ENCODE measurements at places on chromosomes 1 and 21.

- no peak for DNase-seq
Observed at GRCh38 chr21:24759348-24760075, 847.8 kb downstream of the MRPL39 start.

DNA sequence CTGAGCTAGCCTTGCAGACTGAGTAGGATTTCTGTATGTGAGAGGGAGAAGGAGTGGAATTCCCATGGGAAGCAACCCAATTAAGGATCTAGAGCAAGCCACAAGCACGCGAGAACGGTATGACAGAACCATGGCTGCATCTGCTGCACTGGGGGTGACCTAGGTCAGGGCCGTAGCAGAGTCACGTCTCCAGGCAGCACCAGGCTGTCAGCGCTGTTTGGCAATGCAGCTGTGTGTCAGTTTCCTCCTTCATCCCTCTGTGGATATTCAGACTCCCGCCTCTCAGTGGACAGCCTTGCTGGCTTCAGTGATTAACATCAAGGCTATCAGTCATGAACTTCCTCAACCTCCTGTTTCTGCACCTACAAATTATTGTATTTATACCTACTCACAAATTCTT lies 118.1 kb upstream of the PPP2R5A start:
- no peak for DNase-seq

DNA sequence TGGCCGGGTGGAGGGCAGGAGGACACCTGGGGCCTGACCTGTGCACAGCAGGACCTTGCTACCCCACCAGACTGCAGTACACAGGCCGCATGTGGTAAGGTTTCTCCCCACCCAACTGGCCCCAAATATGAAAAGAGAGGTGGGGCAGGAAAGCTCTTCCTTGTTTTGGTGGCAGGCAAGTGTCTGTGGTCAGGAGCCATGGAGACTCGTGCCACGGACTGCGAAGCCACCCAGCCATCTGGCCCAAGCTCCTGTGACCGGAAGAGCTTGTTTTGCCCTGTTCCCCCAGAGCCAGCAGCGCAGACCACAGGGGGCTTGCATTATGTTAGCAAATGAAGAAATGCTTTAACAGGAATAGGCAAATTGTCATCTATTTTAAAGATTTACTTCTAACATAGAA lies 54.9 kb downstream of the OLIG1 start:
- DNase-seq: peak; percentile 77

DNA sequence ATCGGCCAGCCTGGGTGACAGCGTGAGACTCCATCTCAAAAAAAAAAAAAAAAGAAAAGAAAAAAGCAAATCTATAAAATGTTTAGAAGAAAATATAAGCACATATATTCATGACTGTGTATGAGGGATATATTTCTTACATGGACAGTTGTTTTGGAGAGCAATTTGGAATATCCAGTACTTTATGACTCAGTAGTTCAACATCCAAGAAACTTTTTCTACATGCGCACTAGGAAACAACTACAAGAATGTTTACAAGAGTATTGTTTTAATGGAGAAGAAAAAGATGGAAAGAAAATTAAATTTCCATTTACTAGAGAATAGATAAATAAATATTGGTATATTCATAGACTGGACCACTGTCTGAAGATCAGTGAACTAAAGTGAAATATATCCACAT lies 77.5 kb downstream of the MAST2 start:
- DNase-seq: no peak

DNA sequence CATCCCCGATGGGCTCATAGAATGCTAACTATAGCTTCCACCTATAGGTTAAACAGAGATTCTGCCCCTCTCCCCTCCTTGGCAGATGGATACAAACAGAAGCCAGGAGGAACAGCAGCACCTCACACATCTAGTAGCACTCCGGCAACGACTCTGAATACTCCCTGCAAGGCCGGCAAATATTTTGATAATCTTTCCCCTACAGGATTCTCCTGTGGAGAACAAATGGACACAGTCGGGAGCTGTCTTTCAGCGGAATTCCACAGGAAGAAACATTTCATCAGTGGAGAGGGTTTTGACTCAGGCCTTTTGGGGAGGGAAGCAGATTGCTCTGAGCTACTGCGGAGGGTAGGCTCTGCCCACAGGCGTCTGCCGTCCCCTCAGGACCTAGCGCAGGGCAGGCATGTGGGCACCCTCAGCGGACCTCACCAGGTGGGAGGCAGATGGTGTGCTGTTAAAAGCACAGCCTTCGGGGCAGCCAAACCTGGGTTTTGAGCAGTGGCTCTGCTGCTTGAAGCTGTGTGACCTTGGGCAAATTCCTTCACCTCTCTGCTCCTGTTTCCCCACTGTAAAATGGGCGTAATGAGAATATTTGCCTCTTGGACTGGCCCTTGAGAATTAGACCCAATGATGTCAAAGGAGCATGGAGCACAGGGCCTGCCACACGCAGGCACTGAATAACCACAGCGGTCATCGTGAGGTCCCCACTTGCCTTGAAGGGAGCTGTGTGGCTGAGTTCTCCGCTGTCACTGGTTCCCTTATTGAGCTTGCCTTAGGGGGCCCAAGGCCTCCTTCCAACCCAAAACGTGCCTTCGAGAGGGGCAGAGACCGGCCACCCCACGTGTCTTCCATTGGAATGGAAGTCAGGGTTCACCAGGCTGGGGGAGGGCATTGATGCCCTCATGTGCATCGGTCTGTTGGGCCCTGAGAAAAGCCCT lies 19.2 kb upstream of the BCAR3 start:
- no peak for DNase-seq

- DNase-seq: no peak
Observed at GRCh38 chr1:109929588-109930251, 19.1 kb downstream of the CSF1 start.

- no peak for DNase-seq
Observed at GRCh38 chr1:25206201-25206600, 26.1 kb downstream of the SYF2 start.

GRCh38 chr21:33839167-33839716 lies 76.4 kb downstream of the ATP5PO start:
- DNase-seq: no peak

- DNase-seq: no peak
Observed at GRCh38 chr1:26265405-26265804, 14.5 kb upstream of the SH3BGRL3 start.

Data from HL-60 (cell line).